ENCODE measurements at places on chromosomes 5 and 9.

DNA sequence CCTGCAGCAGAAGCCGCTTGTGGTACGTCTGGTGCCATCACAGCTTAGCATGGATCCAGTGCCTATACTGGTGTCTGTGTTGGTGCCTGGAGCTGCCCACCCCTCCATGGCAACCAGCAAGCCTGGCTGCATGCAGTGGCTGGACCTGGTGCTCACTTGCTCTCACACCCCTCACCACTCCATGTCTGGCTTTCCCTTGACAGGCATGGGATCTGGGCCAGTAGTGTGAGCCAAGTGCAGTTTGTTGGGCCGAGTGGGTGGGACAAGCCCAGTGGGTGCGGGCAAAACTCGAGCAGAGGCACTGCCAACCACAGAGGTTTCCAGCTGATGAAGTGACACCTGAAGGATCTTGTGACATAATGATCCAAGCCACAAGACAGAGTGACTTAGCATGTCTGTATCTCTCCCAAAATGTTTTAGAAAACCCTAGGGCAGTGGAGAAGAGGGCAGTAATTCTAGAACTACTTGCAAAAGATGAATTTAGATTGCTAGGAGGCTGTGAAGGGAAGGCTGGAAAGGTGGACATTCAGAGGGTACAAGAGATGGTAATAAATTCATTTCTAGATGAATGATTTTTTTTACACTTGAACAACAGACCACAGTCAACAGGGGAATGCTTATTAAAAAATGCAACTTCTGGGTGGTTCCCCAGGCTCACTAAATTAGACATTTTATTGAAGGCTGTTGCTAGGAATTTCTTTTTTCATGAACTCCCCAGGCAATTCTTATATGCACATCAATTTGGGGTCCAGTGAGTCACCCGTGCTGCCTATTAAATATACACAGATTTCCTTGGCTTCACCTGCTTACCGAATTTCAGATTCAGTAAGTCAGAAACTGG, 660.3 kb downstream of the TLR4 start:
- no peak for DNase-seq

DNA sequence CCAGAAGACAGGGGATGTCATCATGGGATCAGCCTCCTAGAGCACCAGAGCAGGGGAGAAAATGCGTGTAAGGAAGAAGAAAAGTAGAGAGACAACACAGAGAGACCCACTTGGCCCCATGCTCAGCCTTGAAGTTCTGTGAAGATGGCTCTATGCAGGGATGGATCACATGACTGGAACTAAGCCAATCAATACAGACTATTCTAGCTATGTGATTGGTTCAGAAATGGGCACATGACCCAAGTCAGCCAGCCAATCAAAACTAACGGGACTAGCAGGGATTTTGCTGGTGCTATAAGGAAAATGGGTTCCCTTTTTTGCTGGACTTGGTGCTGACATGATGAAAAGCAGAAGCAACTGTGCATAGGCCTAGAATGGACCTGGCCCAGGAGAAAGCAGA, 173.0 kb upstream of the TBC1D2 start:
- DNase-seq, result no peak

DNA sequence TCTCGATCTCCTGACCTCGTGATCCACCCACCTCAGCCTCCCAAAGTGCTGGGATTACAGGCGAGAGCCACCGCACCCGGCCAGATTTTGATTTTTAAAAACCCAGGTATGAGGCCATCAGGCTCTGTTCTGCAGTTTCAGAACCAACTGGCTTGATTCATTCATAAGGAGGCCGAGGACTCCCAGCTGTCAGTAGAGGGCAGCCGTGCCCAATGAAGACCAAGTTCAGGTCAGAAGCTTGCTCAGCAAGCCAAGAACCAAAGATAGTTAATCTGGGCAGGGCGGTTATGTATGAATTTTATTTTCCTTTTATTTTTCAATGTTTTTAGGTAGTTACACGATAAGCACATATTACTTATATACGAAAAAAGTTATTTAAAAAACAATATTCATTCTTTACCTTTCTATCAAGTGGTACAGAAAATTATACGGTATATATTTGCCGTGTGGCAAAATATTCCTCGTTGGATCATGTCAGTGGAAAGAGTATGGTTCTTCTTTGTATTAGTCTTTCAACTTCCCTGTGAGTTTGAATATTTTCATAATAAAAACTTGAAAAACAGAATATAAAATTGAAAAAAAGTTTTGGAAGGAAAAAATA, 18.0 kb downstream of the MGAT1 start:
- peak; percentile 73 for DNase-seq

- no peak for DNase-seq
Observed at GRCh38 chr5:137344723-137345322, 154.3 kb downstream of the SPOCK1 start.

DNA sequence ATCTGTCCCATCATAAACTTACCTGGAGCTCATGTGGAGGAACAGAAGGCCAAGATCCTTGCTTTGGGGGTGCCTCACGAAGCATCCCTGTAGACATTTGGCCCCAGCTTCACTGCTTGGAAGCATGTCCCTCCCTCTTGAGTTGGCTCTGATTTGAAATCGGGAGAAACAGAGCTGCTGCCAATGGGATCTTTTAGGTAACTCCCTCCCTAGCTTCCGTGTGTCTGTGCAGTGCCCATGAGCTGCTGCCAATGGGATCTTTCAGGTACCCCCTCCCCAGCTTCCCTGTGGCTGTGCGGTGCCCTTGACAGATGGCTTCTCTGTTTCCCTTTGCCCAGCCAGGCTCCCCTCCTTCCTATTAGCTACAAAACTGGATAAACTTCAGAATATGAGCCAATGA, 178.0 kb downstream of the NR3C1 start:
- no peak for DNase-seq
